ENCODE measurements at places on chromosomes 3 and 15.

GRCh38 chr3:188916934-188917401 lies 254.8 kb upstream of the TPRG1 start:
- no peak for DNase-seq

- no peak for DNase-seq
Observed at GRCh38 chr3:52128118-52128683, 26.0 kb downstream of the POC1A start.

DNA sequence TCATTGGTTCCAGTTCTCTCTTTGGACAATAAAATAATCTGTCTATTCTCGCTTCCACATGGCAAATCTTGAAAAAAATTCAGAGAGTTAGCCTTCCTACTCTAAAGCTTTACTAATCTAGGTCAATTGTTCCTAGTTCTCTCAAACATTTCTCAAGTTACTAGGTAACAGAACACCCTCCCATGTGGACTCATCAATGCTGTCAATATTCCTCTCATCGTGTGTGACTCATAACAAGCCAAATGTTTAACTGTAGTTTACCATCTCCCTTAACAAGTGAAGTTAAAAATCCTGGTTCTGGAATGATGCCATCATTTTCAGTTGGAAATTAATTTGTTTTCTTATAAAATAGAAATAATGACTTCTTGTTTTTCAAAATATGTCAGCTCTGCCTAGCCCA lies 438.6 kb downstream of the ROBO1 start:
- no peak for DNase-seq

DNA sequence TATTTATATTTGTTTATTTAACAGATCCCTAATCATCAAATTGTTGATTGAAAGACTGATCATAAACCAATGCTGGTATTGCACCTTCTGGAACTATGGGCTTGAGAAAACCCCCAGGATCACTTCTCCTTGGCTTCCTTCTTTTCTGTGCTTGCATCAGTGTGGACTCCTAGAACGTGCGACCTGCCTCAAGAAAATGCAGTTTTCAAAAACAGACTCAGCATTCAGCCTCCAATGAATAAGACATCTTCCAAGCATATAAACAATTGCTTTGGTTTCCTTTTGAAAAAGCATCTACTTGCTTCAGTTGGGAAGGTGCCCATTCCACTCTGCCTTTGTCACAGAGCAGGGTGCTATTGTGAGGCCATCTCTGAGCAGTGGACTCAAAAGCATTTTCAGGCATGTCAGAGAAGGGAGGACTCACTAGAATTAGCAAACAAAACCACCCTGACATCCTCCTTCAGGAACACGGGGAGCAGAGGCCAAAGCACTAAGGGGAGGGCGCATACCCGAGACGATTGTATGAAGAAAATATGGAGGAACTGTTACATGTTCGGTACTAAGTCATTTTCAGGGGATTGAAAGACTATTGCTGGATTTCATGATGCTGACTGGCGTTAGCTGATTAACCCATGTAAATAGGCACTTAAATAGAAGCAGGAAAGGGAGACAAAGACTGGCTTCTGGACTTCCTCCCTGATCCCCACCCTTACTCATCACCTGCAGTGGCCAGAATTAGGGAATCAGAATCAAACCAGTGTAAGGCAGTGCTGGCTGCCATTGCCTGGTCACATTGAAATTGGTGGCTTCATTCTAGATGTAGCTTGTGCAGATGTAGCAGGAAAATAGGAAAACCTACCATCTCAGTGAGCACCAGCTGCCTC lies 14.7 kb downstream of the THBS1 start:
- no peak for DNase-seq

DNA sequence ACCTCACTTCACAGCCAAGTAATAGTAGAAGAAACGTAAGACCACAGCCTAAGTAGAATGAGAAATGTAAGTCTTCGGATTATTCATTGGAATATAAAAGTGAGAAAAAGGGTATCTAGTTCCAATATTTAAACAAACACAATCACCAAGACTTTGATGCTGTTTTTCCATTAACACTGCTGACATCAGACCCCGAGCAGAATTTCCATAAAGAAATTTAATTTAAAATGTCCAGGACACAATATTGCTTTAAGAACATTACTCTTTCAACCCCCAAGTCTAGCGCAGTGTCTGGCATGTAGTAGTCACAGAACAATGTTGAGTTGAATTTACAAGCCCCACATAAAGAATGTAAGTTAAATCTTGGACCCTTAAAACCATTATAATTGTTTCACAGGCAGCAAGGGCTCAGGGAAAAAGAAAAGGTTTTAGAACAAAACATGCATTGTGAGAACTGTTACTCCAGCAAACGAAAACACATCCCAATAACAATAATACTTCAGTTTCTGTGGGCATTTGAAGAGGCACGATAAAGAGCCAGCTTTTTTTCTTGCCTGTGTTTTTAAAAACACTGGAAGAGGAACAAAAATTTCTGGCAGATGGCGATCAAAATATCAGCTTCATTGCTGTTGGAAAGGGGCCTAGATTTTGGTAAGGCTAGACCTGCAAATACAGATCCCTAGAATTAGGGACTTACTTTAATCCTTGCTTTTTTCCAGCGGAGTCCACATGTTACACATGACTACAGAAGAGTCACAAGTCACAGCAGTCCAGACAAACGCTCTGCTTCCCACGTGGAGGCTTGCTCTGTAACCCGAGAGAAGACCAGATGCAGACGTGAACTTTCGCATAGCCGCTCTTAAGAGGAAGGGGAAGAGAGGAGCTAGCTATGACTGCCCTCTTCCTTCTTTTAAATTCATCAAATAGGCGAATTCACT lies 77.9 kb upstream of the IGSF10 start:
- DNase-seq: peak; percentile 7

DNA sequence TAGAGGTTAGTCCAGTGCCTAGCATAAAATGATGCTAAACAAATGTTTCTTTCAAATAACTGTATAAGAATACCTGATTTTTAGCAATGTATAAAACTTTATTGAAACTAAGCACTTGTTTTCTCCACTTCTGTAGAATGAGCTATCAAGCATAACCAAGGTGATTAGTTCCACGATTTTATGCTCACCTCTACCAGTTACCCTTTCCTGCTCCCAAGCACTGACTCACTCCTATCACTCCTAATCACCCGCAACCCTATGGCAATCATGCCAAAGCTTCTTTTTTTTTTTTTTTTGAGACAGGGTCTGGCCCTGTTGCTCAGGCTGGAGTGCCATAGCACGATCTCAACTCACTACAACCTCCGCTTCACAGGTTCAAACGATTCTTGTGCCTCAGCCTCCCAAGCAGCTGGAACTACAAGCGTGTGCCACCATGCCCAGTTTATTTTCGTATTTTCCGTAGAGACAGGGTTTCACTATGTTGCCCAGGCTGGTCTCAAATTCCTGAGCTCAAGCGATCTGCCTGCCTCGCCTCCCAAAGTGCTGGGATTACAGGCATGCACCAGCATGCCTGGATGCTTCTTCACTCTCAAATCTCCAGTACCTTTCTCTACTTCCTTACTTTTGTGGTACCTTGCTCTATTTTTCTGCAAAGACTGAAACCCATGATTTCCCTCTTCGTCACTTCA lies 3.9 kb downstream of the HSPBAP1 start:
- DNase-seq: no peak

- DNase-seq: no peak
Observed at GRCh38 chr3:169769287-169770181, at the start of gene ACTRT3. TSS of gene ACTRT3 (minus strand) at chr3:169769561. CDS start at chr3:169769520, 41 bp downstream.

DNA sequence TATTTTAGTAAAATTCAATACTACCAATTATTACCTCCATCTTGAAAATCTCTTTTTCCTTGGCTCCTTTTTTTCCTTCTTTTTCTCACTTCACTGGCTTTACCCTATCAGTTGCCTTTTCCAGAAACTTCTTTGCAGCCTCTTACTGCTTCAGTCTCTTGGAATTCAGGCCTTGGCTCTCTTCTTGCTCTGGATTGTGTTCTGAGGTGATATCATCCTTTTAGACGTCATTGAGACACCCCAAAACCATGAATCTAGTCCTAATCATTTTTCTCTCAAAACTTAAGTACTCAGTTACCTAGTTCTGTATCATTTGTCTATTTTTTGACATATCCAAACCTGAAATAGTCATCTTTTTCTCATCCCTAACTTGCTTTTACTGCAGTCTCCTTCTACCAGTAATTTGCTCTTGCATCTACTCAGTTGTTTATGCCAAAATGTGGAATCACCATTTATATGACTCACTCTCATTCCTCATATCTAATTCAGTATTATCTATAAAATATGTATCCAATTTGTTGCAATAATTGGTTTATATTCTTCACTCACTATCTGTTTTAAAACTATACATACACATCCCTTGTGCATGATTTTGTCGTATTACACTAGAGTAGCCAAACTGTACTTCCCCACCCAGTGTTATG lies 703.2 kb upstream of the CCDC54 start:
- DNase-seq: no peak

- DNase-seq: peak; percentile 99
Observed at GRCh38 chr3:32780735-32781210, 37.0 kb upstream of the TRIM71 start.

- no peak for DNase-seq
Observed at GRCh38 chr3:195755391-195755790, 34.6 kb downstream of the MUC20 start.
